ENCODE measurements at places on chromosomes 7 and 10.

DNA sequence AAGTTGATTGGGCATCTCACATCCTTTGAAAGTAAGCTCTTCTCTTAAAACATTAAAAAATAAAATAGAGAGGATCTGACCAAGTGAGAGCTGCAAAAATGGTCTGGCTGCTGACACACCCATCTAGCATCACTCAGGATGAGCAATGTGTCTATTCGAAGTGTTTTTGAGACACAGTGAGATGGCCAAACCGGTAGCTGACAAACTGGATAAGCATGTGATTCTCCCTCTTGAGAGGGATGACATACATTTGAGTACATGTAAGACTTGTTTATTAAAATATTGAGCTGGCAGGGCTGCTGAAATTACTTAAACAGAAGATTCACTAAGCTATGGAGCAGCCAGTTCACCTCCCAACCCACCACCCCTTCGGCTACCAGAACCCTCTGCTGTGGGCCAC is 333.9 kb downstream of the ADRA2A start:
- DNase-seq = no peak

DNA sequence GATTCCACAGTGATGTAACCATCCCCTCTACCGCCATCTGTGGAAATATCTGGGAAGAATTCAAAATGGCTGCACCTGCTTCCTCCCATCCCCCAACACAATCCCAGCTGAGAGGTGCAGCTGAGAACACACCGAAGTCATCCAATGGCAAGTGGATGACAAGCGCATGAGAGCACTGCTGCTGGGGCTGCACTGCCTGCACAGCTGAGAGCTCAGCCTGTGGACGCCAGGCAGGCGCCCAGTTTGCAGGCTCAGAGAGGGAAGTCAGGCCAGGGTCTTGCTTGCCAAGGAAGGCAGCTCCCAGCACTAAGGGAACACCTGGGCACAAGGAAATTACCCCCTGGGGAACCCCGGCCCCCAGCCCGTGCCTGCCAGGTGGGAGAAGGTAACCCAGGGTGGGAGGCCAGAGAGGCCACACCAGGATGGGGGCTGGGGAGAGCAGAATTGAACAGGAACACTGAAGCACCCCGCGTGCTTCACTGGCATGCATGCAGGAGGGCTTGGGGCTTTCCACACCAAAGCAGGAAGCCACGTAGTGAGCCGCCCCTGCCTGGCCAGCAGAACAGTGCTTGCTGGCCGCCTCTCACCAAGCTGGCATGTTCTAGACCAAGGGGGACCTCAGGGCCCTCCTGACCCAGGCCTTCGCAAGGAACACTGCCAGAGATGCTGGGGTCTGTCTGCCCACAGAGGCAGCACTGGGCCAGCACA is 46.2 kb downstream of the FAM53B start:
- DNase-seq = no peak

DNA sequence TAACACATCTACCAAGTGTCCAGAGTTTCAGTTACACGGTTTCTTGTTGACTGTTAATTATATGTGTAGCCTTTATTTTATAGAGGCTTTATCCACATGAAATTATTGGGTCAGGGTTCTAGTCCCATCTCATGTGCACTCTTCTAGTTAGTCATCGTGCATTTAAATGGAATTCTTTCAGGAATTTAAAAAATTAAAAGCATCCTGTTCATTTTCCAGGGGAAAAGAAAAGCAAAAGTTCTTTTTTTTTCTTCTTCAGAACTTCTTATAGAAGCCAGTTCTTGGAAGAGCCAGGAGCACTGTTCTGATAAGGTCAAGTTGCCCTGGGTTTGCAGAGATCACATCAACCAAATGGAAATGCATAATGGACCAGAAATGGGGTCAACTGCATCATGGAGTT is 324.7 kb downstream of the INHBA start:
- no peak for DNase-seq

- no peak for DNase-seq
These were observed 28.5 kb downstream of the NUDT1 start for GRCh38 chr7:2270495-2270894.

- peak; percentile 39 for DNase-seq
These were observed 20.7 kb upstream of the GRID1 start for GRCh38 chr10:86387178-86387794.

DNA sequence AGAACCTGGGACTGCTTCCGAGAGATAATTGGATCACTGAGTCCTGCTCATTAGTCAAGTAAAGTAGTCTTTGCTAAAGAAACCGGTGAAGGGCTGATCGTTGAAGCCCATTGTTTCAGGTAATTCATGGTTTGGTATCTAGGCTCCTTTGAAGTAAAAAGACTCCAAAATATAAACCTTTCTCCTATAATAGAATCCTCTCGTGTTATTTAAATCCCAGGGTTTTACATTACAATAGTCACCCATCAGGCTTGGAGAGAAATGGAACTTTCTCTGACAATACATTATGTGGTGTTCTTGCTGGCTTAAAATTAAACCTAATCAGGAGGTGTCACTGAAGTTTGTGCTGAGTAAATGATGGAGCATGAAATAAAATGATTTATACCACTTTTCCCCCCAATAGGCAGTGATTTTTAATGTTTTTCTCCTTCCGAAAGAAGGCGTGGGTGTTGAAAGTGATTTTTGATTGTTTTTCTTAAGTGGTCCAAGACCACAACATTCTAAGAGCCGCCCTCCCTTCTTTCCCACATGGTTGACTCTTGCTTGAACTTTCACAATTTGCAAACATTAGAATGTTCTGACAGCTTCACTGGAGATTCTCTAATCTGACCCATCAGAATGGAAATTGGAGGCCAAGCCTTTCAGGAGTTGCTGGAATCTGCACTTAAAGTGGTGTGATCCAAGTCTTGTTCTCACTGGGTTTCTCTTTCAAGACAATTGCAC is 44.2 kb downstream of the LRMDA start:
- no peak for DNase-seq

DNA sequence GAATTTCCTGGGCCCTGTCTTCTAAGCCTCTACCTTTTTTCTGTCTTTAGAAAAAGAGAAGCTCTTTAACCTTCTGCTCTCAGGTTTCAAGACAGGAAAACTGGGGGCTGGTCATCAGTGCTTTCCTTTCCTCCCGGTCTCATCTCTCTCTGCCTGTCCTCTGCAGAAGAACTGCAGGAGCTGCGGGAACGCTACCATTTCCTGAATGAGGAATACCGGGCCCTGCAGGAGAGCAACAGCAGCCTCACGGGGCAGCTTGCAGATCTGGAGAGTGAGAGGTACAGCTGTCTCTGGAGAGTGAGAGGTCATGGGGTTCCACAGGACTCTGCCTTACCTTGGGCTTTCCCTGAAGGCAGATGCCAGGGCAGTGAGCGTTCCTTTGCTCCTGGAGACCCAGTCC is 12.7 kb downstream of the CCDC136 start:
- DNase-seq = no peak

DNA sequence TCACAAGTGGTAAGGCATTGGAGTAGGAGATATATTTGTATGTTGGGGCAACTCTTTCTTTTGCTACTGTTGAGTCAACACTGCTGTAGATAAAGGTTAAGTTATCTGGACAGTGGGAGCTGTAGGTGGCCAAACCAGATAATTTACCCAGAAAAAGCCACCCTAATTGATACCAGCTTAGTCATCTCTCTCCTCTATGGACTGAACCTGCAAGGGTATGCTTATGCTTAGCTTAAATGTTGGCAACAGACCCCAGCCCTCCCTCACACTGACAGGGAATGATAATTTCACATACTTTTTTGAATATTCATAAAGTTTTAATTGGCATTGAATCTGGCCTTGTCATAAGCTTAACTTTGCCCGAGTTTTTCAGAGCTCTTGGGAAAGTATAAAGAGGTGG is 66.3 kb downstream of the CREB5 start:
- no peak for DNase-seq

GRCh38 chr7:134548877-134549276 is at the start of gene AKR1B15:
AKR1B15 (plus strand) TSS chr7:134549110; CDS start chr7:134564620, 15,510 bp downstream.
- DNase-seq = no peak

- DNase-seq = no peak
These were observed 27.1 kb upstream of the SGCE start for GRCh38 chr7:94683066-94683465.

DNA sequence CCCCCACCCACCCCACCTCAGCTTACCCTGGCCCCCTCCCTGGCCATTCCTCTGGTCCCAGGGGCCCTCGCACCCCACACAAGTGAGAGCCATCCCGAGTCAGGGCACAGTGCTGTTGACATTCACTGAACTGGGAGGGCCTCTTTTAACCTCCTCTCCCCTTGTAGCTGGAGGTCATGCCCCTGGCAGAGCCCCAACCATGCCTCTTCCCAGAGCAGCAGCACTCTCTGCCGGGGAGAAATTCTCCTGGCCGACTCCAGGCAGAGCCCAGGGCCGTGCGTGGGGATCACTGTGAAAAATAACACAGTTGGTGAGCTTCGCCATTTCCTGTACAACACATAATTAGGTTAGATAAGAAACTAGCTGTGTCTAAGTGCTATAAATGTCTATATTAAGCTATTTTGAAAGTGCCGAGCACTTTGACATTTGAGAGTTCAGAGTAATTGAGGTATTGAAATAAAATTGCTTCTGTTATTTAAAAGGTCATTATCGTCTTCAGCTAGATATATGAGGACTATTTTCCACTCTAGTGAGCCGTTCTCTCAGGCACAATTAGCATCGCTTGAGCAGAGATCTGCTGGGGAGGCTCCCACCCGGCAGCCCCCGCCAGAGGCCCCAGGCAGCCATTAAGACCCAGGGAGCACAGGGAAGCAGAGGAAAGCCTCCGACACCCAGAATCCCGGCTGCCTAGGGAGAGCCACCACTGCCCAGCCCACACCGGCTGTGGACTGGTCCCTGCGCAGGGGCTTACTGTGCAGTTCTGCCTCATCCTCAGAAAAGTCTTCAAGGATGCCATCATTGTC is 62.4 kb upstream of the LRRC18 start:
- no peak for DNase-seq
